Urinary bladder (tissue), 4 donors: ENCODE measurements at places on chromosomes 12 and 14. TPM values are rescaled to one million over a fixed set of nuclear protein-coding genes. Genes with fewer than 3 reads are reported as not detected.

The SLC17A8 gene
- total RNA-seq: 0.95 TPM

The CCDC38 gene
- total RNA-seq: not detected

The AICDA gene
- total RNA-seq: 0.26 TPM

The RPL6 gene
- 1,317 TPM for total RNA-seq
